Heart right ventricle (tissue), 16 donors: ENCODE measurements at places on chromosomes 6 and 20. TPM values are rescaled to one million over a fixed set of nuclear protein-coding genes. Genes with fewer than 3 reads are reported as not detected.

Gene GPLD1
- 0.60 TPM for total RNA-seq

DNA sequence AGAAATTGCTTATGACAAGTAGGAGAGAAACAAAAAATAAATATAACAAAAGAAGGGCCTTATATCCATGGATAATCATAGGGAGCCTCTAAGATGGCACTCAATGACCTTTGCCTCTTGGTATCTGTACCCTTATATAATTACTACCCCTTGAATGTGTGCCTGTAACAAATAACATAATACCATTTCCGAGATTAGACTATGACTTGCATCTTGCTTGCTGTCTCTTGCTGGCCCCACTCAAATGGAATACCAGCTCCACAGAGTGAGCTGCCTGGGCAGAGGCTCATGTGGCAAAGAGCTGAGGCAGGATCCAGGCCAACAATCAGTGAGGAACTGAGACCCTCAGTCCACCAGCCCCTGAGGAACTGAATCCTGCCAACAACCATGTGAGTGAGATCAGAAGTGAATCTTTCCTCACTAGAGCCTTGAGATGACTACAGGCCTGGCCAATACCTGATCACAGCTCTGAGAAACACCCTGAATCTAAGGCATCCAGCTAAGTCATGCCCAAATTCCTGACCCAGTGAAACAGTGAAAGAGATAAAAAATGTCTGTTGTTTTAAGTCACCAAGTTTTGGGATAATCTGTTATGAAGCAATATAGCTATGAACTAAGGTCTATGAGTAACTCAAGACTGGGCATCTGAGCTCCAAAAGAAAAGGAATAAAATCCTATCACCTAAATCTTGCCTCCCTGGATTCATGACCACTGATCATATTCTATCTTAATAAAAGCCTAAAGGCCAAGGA lies 5.5 kb downstream of the KATNA1 start:
- no peak overlapping the region for H3K4me3 ChIP-seq
- no peaks in the 10 kb centered on the region for H3K27me3 ChIP-seq
- H3K27ac ChIP-seq, result no peak overlapping the region
- DNase-seq, result no peak
- no peaks in the 10 kb centered on the region for H3K36me3 ChIP-seq

DNA sequence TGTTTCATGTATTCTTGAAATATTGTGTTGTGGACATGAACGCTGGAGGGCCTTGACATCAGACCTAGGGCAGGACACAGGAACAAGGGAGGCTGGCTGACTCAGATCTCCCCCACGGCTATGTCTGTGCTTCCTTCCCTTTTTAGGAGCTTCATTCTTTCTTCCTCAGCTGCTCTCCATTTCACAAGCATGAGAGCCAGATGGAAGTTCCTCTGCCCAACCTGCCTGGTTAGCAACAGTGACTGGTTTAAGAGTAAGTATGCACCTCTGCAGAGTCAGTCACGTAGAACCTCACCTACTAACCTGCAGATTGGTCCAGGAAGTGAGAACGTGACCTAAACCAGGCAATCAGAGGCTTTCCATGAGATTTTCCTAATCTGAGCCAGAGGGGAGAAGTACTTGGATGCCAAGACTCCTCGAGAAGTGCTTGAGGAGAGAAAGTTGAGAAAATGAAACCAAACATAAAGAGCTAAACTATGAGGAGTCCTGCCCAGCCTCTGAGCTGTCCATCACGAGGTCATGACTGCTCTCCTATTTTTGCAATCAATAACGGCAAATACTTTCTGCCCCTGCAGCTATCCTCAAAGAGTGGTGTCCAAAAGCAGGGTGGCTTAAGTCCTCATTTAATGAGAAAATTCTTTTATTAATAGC lies 465.2 kb upstream of the CITED2 start:
- no peaks in the 10 kb centered on the region for H3K27me3 ChIP-seq
- no peak overlapping the region for H3K4me3 ChIP-seq
- no peaks in the 10 kb centered on the region for H3K36me3 ChIP-seq

GRCh38 chr6:135161411-135162395 lies 19.4 kb upstream of the MYB start:
- no peaks in the 10 kb centered on the region for H3K36me3 ChIP-seq
- H3K27ac ChIP-seq, result no peak overlapping the region
- H3K27me3 ChIP-seq, result no peaks in the 10 kb centered on the region
- H3K4me1 ChIP-seq, result no peaks in the 10 kb centered on the region
- H3K4me3 ChIP-seq, result no peak overlapping the region
- no peak for DNase-seq

DNA sequence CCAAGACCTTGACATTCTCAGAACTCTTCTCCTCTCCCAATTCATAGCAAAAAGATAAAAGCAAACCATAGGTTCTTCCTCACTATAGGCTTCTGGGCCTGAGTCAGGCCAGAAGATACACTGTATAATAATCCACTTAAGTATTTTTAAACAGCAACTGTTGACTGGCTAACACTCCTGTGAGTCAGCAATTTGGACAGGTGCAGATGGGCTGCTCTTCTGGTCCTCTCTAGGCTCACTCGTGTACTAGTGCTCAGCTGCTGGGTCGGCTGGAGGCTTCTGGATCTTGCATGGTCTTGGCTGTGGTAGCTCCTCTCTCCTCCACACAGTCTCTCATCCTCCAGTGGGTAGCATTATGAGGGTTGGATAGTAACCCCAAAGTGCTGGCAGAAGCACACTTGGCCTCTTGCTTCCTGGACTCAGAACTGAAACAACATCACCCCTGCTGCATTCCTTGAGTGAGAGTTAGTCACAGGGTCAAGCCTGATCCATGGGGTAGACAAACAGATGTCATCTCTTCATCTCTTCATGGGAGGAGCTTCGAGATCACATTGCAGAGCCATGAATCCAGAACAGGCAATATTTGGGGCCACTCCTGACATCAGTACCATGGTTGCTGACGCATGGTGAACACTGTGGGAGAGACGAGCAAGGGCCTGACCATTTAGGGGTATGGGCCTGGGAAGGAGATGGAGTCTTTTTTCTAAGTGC lies 86.9 kb downstream of the C6orf118 start:
- no peaks in the 10 kb centered on the region for H3K4me1 ChIP-seq
- H3K27ac ChIP-seq, result no peak overlapping the region
- no peaks in the 10 kb centered on the region for H3K36me3 ChIP-seq
- DNase-seq, result no peak

DNA sequence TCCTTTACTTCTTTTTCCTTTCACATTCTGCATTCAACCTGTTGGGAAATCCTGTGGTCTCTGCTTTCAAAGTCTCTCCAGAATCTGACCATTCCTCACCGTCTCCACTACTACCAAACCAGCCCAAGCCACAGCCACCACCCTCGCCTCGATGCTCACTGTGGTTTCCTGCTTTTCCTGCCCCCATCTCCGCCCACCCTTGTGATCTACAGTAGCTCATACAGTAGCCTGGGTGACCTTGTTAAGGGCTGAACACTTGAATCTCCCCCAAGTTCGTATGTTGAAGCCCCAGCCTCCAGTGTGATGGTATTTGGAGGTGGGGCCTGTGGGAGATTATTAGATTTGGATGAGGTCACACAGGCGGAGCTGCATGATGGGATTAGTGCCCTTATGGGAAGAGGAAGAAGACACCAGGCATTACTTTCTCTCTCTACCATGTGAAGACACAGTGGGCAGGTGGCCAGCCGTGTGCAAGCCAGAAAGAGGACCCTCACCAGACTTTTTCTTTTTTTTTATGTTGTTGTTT lies 189.0 kb upstream of the UST start:
- H3K27ac ChIP-seq, result no peak overlapping the region
- no peak for DNase-seq
- no peaks in the 10 kb centered on the region for H3K4me1 ChIP-seq
- H3K4me3 ChIP-seq, result no peak overlapping the region
- no peaks in the 10 kb centered on the region for H3K27me3 ChIP-seq
- no peaks in the 10 kb centered on the region for H3K36me3 ChIP-seq

- no peak for DNase-seq
- H3K4me3 ChIP-seq, result no peak overlapping the region
- H3K27ac ChIP-seq, result no peak overlapping the region
- H3K4me1 ChIP-seq, result no peaks in the 10 kb centered on the region
- no peaks in the 10 kb centered on the region for H3K27me3 ChIP-seq
Measured at GRCh38 chr20:12044969-12045368, 127.3 kb downstream of the BTBD3 start.

DNA sequence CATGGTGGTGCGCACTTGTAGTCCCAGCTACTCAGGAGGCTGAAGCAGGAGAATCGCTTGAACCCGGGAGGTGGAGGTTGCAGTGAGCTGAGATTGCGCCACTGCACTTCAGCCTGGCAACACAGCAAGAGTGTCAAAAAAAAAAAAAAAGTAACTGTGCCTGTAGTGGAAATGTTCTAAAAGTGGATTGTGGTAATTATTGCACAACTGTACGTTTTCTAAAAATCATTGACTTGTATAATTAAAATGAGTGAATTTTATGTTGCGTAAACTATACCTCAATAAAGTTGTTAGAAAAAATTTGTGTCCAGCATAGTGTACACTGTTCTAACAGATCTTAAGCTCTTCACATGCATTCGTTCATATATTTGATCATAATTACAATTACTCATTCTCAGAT lies 5.5 kb downstream of the SEC23B start:
- H3K4me3 ChIP-seq, result no peak overlapping the region
- no peak overlapping the region for H3K27ac ChIP-seq
- H3K27me3 ChIP-seq, result no peaks in the 10 kb centered on the region
- peaks cover 9% of the 10 kb centered on the region for H3K4me1 ChIP-seq
- DNase-seq, result no peak

Gene ULBP2
- total RNA-seq, result 0.47 TPM

- no peak overlapping the region for H3K27ac ChIP-seq
- DNase-seq, result no peak
- H3K4me1 ChIP-seq, result peaks cover 7% of the 10 kb centered on the region
- no peak overlapping the region for H3K4me3 ChIP-seq
- peaks cover 16% of the 10 kb centered on the region for H3K36me3 ChIP-seq
Measured at GRCh38 chr20:21234806-21235483, 68.2 kb upstream of the XRN2 start.

- H3K36me3 ChIP-seq, result peaks cover 15% of the 10 kb centered on the region
- no peaks in the 10 kb centered on the region for H3K27me3 ChIP-seq
- H3K4me1 ChIP-seq, result no peaks in the 10 kb centered on the region
- no peak for DNase-seq
- no peak overlapping the region for H3K4me3 ChIP-seq
Measured at GRCh38 chr20:44273231-44274215, 26.4 kb downstream of the GDAP1L1 start.
